ENCODE measurements at places on chromosomes 3 and 15.

- peak; percentile 71 for DNase-seq
These were observed 53.4 kb upstream of the EIF5A2 start for GRCh38 chr3:170961616-170962400.

- DNase-seq: no peak
These were observed 14.2 kb downstream of the FSTL1 start for GRCh38 chr3:120436523-120437050.

DNA sequence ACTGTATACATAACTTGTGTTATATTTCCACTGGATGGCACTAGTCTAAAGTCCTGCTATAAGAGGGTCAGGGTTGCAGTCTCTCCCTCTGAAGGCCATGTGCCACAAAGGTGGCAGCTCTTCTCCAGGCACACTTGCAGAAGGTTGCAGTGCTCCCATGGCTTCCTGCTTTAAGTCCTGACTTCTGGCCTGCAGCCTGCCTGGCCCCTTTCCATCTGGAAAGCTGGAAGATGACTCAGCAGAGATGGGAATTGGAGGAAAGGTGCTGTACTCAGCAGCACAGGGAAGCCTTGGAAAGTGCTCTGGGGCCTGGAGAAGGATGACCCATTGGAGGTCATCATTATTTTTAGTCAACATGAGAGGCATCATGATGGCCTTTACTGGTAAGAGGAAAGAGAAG, 40.9 kb upstream of the MRPL3 start:
- DNase-seq: no peak

GRCh38 chr15:38885471-38885952, 320.9 kb upstream of the RASGRP1 start:
- no peak for DNase-seq

DNA sequence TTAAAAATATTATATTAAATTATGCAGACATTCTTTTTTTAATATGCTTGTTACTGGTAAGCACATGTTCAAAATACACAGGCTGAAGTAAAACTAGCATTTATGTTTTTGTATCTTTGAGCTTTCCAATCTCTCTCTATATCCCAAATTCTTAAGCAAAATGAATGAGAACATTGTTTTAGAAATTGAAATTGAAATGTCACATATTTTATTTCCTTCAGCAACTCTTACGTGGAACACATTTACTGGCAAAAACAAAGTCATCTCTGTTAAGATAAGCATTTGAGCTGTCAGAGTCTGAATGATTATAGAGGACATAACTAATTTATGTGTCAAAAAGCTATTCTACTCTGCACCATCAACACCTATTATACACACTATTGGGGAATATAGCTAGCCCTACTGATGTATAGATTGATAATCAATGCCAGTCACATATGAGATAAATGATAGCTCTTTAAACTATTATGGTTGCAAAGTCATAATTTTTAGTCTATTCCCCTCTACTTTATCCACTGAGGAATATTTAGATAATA, 535.4 kb upstream of the BCHE start:
- no peak for DNase-seq

GRCh38 chr3:119745942-119746341, 36.0 kb upstream of the NR1I2 start:
- DNase-seq: no peak

DNA sequence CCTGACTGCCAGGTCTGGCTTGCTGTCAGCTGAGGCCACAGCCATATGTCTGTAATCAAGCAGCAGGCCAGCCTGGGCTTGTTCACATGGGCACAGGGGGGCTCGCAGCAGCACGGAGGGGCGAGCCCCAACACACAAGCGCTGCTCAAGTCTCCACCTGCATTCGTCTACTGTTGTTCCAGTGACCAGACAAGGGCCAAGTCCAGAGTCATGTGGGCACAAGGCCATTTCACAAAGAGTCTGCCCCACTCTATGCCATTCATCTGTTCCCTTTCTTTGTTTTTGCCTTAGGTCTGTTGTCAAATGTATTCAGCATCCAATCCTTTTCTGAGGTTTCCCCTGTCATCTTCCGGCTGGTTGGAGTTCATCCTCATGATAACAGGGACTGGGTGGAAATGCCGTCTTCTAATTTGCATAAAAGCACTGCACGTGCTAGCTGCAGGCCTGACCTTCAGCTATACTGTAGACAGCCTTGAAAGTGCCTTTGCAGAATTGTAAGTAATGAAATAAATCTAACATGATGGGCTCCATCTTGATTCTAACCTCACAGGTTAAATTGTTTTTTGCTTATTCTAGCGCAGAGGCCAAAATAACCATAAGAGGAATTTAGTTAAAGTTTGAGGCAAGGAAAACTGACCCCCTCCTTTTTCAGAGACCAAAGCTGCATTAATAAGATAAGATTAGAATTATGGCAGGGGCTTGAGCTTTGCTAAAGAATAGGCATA, 28.6 kb upstream of the KBTBD12 start:
- DNase-seq: no peak

DNA sequence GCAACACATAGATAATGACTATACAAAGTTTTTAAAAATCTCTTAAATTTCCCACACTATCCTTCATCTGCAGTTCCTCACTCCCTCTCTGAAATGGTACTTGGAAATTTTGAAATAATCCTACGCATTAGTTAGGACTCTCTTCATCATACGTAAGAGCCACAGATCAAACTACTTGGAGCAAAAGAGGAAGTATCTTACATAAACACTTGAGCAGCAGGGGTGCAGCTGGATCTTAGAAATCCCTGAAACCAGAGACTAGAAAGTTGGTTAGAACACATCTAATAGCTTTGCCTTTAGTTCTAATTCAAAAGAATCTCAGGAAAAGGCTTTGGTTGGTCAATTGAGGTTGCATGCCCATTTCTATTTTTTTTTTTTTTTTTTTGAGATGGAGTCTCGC, 38.8 kb upstream of the ZNF445 start:
- DNase-seq: no peak

DNA sequence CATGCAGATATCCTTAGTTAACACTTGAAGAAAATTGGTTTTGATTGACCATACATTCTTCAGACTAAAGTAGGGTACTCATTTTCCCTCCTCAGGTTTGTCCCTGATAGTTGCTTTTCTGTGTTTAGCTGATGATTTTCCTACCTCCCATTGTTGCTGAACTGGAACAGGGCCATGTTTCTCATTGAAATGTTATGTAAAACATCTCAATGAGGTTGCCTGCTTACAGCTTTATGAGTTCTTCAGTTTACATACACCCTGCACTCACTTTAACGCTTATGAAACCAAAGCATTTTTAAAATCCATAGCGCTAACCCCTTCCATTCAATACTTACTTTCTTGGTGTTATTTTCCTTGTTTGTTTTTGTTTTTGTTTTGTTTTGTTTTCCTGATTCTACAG, 61.9 kb downstream of the HMG20A start:
- no peak for DNase-seq

DNA sequence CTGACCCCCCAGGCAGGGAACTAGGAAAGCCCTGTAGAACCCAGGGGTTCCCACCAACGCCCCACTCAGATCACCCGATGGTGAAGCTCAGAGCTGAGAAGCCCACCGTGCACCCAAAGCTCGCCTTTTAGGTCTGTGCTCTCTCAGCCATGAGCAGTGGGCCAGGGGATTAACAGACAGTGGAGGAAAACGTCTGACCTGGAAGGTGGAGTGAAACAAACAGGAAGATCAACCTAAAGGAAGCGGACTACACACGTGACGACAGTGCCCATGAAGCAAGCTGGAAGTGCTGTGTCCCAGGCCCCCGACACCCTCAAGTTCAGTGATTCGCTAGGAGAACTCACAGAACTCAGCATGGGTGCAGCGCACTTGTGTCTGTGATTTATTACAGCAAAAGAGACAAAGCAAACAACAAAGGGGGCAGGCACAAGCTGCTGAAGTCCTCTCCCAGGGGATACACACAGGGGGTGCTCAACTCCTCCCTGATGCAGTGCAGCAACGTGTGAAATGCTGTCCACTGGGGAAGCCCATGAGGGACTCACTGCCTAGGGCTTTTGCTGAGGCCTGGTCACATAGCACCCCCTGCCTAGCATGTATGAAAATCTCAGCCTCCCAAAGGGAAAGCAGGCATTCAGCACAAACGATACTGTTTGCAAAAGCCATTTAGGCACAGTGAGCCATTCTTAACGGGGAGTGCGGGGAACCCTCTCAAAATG, 43.5 kb downstream of the CFAP92 start:
- peak; percentile 52 for DNase-seq

- no peak for DNase-seq
These were observed 9.7 kb upstream of the CXCR6 start for GRCh38 chr3:45933591-45933990.

- peak; percentile 17 for DNase-seq
These were observed 109.8 kb upstream of the TSPAN3 start for GRCh38 chr15:77180757-77181156.
